Mesenchymal stem cell (in vitro differentiated cells and primary cell): ENCODE measurements at places on chromosomes 2 and 18.

DNA sequence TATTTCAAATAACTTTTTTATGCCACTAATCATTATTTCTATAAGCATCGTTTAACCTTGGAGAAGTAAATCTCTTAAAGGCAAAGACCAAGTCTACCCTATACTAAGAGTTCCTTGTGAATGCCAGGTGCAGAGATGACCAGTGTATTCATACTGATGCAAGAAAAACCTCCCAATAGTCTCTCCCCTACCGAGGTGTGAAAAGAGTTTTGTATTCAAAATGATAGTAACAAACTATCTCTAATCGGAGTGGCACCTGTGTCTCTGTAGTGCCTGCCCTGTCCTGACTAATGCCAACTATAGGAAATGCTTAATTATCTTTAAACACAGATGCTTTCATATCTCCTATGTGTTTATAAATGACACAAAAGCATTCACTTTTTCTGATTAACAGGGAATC, 798.5 kb downstream of the TRIB2 start:
- DNase-seq, result no peak

- no peak for DNase-seq
Measured at GRCh38 chr18:42185486-42185885, 230.5 kb downstream of the PIK3C3 start.

GRCh38 chr2:9249020-9249800, 42.6 kb downstream of the ASAP2 start:
- DNase-seq, result peak; percentile 64

DNA sequence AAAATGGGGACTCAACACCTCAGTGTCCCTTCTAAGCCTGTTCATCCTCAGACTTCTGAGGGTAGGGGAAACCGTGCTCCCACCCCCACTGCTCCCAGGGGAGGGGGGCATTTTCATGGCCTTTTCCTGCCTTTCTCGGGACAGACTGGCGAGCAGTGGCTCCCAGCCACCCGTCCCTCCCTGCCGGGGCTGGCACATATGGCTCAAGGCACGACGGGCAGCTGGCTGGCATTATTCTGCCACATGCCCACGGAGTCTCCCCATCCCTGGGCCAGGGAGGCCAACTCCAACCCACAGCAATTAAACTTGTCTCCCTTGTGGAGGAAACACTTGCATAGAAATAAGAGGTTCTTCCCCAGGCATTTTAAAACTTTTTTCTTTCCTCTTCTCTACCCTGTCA, 148.5 kb upstream of the CBLN2 start:
- no peak for DNase-seq

DNA sequence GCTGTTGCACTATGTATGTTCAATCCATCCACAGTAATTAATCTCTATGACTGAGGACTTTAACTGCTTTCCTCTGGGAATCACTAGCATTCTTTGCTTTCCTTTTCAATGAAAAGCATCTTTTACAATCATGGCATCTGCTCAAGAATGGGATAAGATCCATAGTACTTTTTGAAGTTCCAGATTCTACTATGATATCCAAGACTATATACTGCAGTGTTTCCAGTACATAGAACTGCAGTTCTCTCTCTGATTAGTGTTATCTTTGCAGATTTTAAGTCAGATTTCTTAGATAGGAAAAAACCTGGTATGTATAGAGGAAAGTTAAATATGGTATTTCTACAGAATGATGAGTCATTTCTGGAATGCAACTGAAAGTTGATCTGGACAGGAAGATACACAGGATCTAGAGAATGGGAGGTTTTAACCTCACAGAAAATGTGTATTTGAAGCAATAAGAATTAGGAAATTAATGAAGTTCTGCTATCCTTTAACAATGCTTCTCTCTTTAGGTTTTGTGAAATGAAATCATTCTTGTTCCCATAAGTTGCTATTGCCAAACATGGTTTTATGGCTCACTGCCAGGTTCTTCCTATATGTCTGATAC, 670.7 kb downstream of the ERBB4 start:
- DNase-seq, result peak; percentile 62

GRCh38 chr18:8249811-8250210, 359.4 kb upstream of the RAB12 start:
- no peak for DNase-seq

DNA sequence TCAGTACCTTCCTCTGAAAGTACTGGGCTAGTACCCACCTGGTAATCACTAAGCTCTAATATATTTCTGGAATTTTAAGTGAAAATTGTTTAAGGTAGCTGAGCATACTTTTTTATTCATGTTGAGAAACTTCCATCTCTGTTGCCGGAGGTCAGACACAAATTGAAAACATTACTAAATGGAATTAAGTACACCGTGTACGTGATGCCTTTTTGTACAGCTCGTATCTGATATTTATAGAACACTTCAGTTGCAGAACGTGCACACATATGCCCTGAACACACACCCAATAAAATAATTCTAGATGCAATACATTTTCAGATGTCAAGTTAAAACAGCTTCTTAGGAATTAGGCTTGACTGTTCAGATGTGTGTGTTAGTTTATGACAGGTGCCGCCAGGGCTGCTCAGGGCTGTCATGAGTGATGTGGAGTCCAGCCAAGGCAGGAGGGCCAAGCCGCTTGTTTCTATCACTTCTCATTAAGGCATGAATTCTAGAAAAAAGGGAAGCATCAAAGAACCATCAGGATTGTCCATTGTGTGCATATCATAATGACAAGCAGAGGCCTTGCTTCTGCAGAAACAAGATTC, 80.9 kb upstream of the FOSL2 start:
- no peak for DNase-seq

- DNase-seq, result peak; percentile 16
Measured at GRCh38 chr18:10465174-10465939, 10.9 kb downstream of the APCDD1 start.

- DNase-seq, result no peak
Measured at GRCh38 chr2:2933426-2933825, 444.2 kb downstream of the EIPR1 start.

- DNase-seq, result no peak
Measured at GRCh38 chr2:120346026-120346666, at the start of gene INHBB. TSS of gene INHBB (plus strand) at chr2:120346136. CDS start at chr2:120346189, 53 bp downstream.

DNA sequence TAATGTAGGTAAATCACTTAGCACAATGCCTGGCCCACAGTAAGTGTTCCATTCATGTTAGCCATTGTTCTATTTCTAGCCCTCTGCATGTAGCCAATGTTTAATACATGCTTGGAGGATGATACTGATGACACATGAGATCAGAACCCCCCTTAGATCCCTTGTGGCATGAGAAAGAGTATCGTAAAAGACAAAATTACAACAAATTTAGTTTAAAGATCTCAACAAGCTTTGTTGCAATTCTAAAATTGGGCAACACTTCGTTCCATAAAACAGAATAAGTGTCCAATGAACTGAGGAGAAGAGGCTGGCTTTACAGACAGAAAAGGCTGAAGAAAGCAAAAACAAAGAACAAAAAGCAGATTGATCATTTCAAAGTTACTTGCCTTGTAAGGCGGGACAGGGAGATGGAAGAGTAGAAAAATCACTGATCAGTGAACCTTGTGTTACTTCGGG, 148.7 kb upstream of the SLC1A4 start:
- no peak for DNase-seq

DNA sequence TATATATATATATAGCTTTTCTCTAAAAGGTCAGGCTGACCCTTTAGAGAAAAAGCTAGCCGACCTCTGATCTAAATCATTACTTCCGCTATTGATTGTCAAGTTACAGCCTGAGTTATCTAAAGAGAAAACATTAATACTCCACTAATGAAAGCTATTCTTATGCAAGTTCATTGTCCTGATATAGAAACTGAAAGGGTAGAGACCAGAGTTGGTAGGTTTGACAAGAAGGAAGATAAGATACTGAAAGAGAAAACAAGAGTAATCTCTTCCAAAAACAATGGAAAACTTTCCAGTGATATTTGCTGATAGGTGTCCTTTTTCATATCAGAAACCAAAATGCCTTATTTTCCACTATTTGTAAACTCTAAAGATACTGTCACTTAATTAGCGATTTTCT, 62.8 kb upstream of the SLC39A10 start:
- DNase-seq, result no peak

GRCh38 chr2:71538656-71539265, 85.4 kb downstream of the DYSF start:
- DNase-seq, result no peak
